ENCODE measurements at places on chromosomes 4 and X. TPM values are rescaled to one million over a fixed set of nuclear protein-coding genes. Genes with fewer than 3 reads are reported as not detected.

GRCh38 chr4:6270636-6271121, 1.0 kb downstream of the WFS1 start:
- peak overlapping the region; percentile 83 for H3K4me3 ChIP-seq
- no peaks in the 10 kb centered on the region for H3K36me3 ChIP-seq
- H3K27ac ChIP-seq: peak overlapping the region; percentile 74
- peaks cover 37% of the 10 kb centered on the region for H3K4me1 ChIP-seq

GRCh38 chrX:52425775-52426174, 57.0 kb downstream of the XAGE2 start:
- H3K27ac ChIP-seq: no peak overlapping the region
- no peaks in the 10 kb centered on the region for H3K36me3 ChIP-seq
- no peak overlapping the region for H3K4me3 ChIP-seq

DNA sequence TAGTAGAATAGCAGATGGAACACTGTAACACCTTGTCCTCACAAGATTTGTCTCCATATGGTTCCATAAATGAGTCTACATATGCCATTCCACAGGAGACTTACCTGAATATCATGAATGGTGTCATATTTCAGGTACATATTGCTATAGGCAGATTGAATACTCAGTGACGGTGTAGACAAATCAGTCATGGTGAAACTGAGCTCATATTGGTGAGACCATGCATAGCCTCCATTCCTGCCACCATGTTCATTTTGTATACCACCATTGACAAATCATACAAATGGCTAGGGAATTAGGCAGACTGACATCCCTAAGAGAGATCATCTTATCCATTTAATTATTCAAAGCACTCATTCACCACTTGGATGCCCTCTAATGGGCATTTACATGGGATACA, 38.0 kb upstream of the SPP1 start:
- no peak for DNase-seq
- no peak overlapping the region for H3K27ac ChIP-seq
- H3K4me3 ChIP-seq: no peak overlapping the region
- peaks cover 17% of the 10 kb centered on the region for H3K4me1 ChIP-seq
- H3K27me3 ChIP-seq: no peaks in the 10 kb centered on the region

- no peak overlapping the region for H3K4me3 ChIP-seq
- DNase-seq: no peak
- no peaks in the 10 kb centered on the region for H3K36me3 ChIP-seq
Observed at GRCh38 chrX:14084466-14084865, 54.8 kb upstream of the GEMIN8 start.

GRCh38 chr4:81457921-81458520, 13.7 kb downstream of the RASGEF1B start:
- H3K27ac ChIP-seq: no peak overlapping the region
- H3K4me1 ChIP-seq: peaks cover 60% of the 10 kb centered on the region
- H3K36me3 ChIP-seq: peaks cover 10% of the 10 kb centered on the region
- no peak overlapping the region for H3K4me3 ChIP-seq
- H3K27me3 ChIP-seq: no peaks in the 10 kb centered on the region
- DNase-seq: no peak

- peak overlapping the region; percentile 94 for H3K27ac ChIP-seq
- peaks cover 49% of the 10 kb centered on the region for H3K4me1 ChIP-seq
- H3K4me3 ChIP-seq: peak overlapping the region; percentile 81
- DNase-seq: peak; percentile 29
- H3K27me3 ChIP-seq: peaks cover 7% of the 10 kb centered on the region
Observed at GRCh38 chr4:88008122-88008742, 797 bp downstream of the PKD2 start.

- H3K4me1 ChIP-seq: no peaks in the 10 kb centered on the region
- no peak for DNase-seq
- H3K36me3 ChIP-seq: no peaks in the 10 kb centered on the region
- no peak overlapping the region for H3K4me3 ChIP-seq
- H3K27ac ChIP-seq: no peak overlapping the region
- no peaks in the 10 kb centered on the region for H3K27me3 ChIP-seq
Observed at GRCh38 chrX:117808426-117808825, 308.2 kb downstream of the KLHL13 start.

DNA sequence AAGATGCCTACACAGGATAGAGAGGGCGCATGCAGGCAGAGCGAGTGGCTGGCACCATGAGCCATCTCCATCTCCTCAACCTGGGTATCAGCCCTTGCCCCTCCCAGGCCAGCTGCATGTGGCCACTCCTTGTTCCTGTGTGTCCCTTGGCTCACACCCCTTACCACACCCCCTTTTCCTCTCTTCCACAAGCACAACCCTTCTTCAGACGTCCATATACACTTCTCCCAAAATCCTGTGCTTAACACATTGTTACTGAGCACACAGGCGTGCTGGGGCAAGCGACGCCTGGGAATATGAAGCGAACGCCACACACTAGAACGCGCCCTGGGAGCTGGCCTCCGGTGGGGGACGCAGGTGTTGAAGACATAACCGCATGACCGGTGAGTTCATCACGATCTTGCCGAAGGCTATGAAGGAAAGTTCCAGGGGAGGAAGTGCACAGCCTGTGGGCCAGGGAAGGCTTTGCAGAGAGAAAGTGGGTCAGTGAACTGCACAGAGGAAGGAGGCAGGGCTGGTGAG, 19.1 kb upstream of the KIAA0232 start:
- H3K27me3 ChIP-seq: peaks cover 4% of the 10 kb centered on the region
- H3K4me3 ChIP-seq: no peak overlapping the region
- H3K27ac ChIP-seq: no peak overlapping the region

- no peak overlapping the region for H3K27ac ChIP-seq
- peaks cover 4% of the 10 kb centered on the region for H3K27me3 ChIP-seq
- H3K4me3 ChIP-seq: no peak overlapping the region
- no peak for DNase-seq
- no peaks in the 10 kb centered on the region for H3K36me3 ChIP-seq
- H3K4me1 ChIP-seq: no peaks in the 10 kb centered on the region
Observed at GRCh38 chr4:151888367-151888866, 127.6 kb upstream of the GATB start.

DNA sequence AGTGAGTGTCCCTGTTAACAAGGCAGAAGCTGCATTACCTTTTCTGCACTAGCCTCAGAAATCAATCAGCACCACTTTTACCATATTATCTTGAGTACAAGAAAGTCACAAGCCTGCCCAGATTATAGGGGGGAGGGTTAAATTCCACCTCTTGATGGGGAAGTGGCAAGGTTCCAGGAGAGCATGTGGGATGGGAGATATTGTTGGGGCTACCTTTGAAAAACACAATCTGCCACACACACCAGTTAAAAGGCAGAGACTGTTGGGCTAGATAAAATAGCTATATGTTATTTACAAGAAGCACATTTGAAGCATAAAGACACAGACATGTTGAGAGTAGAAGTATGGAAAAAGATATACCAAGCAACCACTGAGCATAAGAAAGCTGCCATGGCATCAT, 6.6 kb upstream of the AVPR2 start:
- H3K4me3 ChIP-seq: no peak overlapping the region
- H3K4me1 ChIP-seq: peaks cover 15% of the 10 kb centered on the region
- no peak for DNase-seq
- no peak overlapping the region for H3K27ac ChIP-seq

DNA sequence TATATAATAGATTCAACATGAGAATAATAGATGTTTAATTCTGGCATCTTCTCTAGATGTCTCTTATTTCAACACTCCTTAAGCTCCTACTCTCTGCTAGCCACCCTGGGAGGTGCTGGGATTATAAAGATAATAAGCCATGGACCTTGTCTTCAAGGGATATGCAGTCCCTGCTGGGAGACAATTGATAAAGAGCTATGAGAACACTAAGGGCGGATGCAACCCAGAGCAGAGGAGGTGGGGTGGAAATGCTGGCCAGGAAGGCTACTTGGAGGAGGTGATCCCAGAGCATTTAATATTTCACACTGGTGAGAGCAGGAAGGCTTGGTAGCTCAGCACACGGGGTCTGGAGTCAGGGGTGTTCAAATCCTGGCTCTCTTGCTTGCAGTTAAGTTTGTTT, 18.3 kb upstream of the PGRMC2 start:
- DNase-seq: no peak
- no peak overlapping the region for H3K27ac ChIP-seq
- H3K27me3 ChIP-seq: no peaks in the 10 kb centered on the region
- H3K4me3 ChIP-seq: no peak overlapping the region

GRCh38 chr4:150108691-150109090, 30.4 kb downstream of the DCLK2 start:
- no peaks in the 10 kb centered on the region for H3K27me3 ChIP-seq
- no peak overlapping the region for H3K27ac ChIP-seq
- peaks cover 50% of the 10 kb centered on the region for H3K36me3 ChIP-seq
- peaks cover 16% of the 10 kb centered on the region for H3K4me1 ChIP-seq
- no peak for DNase-seq
- no peak overlapping the region for H3K4me3 ChIP-seq

GRCh38 chr4:76087007-76087769, 12.7 kb downstream of the ART3 start:
- H3K27ac ChIP-seq: no peak overlapping the region
- H3K27me3 ChIP-seq: no peaks in the 10 kb centered on the region
- peak overlapping the region; percentile 46 for H3K4me3 ChIP-seq
- no peak for DNase-seq
- peaks cover 18% of the 10 kb centered on the region for H3K4me1 ChIP-seq

DNA sequence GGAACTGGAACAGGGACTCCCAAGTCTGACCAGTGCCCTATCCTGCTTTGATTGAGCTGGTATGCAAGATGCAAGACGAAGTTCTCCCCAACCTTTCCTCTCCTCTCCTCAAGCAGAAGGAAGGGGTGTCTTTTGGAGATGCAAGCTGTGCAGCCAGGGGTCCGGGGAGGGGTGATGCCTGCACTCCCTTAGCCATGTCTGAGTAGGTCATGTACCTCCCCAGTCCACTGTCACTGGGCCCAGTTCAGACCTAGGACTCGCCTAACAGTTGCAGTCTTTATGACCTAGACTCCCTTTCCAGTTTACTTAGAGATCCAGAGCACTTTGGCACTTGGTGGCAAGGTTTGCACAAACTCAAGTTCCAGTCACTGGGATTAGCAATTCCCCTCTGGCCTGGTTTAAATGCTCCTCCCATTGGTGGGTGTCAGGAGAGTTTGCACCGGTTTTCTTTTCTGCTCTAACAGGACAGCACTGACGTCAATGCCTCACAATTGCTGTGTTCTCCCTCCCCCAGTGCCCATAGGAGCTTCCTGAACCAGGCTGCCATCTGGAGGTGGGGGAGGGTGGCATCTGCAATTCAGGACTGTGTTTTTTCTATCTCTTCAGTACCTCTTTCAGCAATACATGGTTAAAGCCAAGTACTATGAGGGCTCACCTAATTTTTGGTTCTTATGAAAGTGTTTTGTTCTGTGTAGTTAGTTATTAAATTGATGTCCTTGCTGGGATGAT, 782.2 kb downstream of the ARAP2 start:
- no peaks in the 10 kb centered on the region for H3K27me3 ChIP-seq
- H3K4me3 ChIP-seq: no peak overlapping the region
- H3K27ac ChIP-seq: no peak overlapping the region
- DNase-seq: no peak
- peaks cover 8% of the 10 kb centered on the region for H3K4me1 ChIP-seq

- H3K36me3 ChIP-seq: peaks cover 6% of the 10 kb centered on the region
- H3K27ac ChIP-seq: no peak overlapping the region
- H3K27me3 ChIP-seq: no peaks in the 10 kb centered on the region
- DNase-seq: no peak
- H3K4me1 ChIP-seq: no peaks in the 10 kb centered on the region
- no peak overlapping the region for H3K4me3 ChIP-seq
Observed at GRCh38 chrX:49019599-49020249, 17.7 kb upstream of the GRIPAP1 start.

SPANXD gene
- 0.82 TPM for total RNA-seq

PLP1 gene
- total RNA-seq: 0.11 TPM

MEPE gene
- total RNA-seq: not detected

P2RY4 gene
- 1.1 TPM for total RNA-seq

Data from mesothelial cell of epicardium (in vitro differentiated cells).